M059J (cell line): ENCODE measurements at places on chromosomes 1 and 21. TPM values are rescaled to one million over a fixed set of nuclear protein-coding genes. Genes with fewer than 3 reads are reported as not detected.
A peak's percentile ranks its signal among the peaks of the same experiment; 100 is the strongest.

DNA sequence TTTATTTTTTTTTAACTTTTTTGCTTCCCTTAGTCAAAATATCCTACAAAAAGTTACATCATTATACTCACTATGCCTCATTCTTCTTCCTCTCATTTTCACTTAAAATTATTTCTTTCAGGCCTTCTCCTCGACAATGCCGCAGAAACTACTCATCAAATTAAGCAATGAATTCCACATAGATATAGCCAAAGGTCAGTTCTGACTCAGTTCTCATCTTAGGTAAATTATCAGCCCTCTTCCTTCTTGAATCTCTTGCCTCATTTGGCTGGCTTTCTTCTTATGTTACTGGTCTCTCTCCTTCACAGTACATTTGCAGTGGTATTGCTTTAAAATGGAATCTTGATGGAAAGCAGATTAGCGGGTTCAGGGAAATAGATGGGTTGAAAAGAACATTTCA lies 260.7 kb upstream of the BRINP3 start:
- DNase-seq = no peak

DNA sequence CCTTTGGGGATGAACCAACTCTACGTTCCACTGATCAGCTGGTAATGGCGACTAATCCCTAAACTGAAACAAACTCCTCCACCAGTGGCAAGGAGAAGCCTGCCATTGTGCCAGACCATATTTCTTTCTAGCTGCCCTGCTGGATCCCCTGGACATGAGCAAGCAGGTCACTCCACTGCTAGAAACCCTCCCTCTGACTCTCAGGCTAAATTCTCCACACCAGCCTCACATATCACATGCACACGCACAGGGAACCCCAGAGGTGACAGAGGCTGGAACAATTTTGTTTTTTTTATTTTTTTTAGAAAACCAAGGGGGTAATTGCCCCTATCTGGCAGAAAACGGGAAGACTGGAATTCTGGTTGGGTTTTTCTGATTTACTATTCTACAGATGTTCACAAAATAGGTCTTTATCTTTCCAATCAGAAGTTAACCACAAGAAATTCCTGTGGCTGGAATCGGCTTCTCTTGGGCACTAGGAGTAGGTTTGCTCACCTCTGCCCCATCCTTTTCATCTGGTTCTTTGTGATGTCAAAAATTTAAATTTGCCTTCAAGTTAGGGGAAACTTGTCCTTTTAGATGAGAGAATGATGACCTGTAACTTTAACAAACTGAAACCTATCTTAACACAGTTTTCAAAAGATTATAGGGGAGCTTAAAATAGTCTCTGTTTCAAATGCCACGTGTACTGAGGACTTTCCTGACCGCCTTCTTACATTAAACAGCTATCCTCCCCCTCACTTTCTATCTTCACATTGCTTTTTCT lies 258.1 kb downstream of the SDCCAG8 start:
- DNase-seq = peak; percentile 91

GRCh38 chr1:65265296-65265650 lies 44.1 kb upstream of the DNAJC6 start:
- peak; percentile 11 for DNase-seq

Gene L1TD1
- total RNA-seq = not detected in 2 replicates

GRCh38 chr1:239826211-239826610 lies 265.5 kb upstream of the FMN2 start:
- DNase-seq = no peak

Gene CAMK1G
- total RNA-seq = 3.0 and 4.5 TPM in 2 replicates

GRCh38 chr1:43238991-43239469 lies 30.8 kb upstream of the TMEM125 start:
- no peak for DNase-seq

Gene KCNQ4
- total RNA-seq = 0.05 TPM in 1 of 2 replicates, not detected in the other

Gene KIF26B
- total RNA-seq = 0.22 and 1.1 TPM in 2 replicates

Gene OR2T29
- not detected in 2 replicates for total RNA-seq

Gene AADACL4
- total RNA-seq = not detected in 2 replicates

Gene AZIN2
- 0.20 and 2.8 TPM in 2 replicates for total RNA-seq

GRCh38 chr1:100423832-100424337 lies 71.6 kb downstream of the CDC14A start:
- no peak for DNase-seq

DNA sequence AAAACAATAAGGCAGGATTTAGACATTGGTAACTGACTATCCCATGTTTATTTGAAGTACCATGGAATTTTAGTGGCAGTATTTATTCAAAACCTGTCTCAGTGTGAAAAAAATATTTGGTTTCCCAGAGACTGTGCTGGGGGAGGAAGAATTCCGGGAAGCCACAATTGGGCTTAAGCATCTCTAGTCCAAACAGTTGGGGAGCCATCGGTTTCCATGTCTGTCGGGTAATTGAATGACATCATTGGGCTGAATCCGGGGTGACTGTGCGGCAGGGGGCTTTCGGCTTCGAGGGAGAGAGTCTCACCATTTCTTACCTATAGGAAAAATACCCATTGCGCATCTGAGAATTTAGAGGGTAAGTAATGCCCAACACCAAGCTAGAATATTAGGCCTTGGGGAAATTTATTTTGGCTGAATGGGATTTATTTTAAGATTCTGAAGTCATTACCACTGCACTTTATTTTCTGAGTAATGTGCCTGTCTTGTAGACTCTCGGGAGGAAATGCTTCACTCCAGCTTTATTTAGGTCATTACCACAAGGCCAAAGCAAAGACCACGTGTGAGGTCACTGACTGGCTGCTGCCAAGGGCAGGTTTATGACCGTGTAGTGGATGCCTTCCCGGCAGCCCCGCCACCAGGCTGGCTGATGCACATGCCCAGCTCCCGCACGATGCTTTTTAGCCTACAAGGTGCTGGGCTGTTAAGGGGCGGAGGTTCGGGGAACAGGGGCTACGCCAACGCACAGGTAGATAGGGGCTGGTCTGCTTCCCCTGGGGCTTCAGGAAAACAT lies 23.1 kb upstream of the UMODL1 start:
- peak; percentile 99 for DNase-seq

Gene OXCT2
- total RNA-seq = 0.30 and 0.57 TPM in 2 replicates

Gene COL11A1
- 0.71 and 1.6 TPM in 2 replicates for total RNA-seq

Gene CFHR3
- not detected in 2 replicates for total RNA-seq

- no peak for DNase-seq
These were observed 277.1 kb downstream of the TRABD2B start for GRCh38 chr1:47720111-47720510.

GRCh38 chr1:64745986-64746940 lies 1.4 kb downstream of the RAVER2 start:
- no peak for DNase-seq

- DNase-seq = no peak
These were observed 13.8 kb downstream of the RXRG start for GRCh38 chr1:165431079-165431478.

DNA sequence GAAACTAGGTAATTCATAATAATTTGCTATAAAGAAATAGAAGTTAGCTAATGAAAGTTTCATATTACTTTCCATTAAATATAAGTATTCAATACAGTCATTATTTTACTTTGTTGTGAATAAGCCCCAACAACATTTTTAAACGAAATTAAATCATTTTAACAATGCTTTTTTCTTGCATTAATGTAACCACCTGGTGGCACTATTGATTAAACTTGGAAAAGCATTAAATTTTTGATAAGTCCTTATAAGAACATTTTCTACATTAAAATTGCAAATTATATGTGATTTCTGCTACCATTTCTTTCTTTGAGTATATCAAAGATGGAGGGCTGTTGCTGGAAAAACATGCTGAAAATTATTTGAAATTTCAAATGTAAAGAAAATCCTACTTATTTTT lies 918.8 kb upstream of the TMPRSS15 start:
- DNase-seq = no peak

- DNase-seq = no peak
These were observed 30.5 kb upstream of the PADI2 start for GRCh38 chr1:17149771-17150170.

Gene TNFRSF18
- total RNA-seq = not detected in 2 replicates

DNA sequence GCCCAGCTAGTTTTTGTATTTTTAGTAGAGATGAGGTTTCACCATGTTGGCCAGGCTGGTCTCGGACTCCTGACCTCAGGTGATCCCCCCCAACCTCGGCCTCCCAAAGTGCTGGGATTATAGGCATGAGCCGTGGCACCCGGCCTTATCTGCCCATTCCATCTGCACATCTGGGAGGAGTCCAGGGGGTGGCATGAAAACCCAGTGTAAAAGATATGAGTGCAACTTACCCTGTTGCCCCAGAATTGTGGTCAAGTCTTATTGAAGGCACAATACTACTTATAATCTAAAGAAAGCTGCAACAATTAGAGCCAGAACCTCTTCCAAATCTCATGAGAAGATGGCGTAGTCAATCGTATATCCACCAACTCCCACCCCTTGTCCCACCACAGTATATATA lies 18.4 kb downstream of the CTXND2 start:
- DNase-seq = no peak

Gene CYP4A11
- total RNA-seq = not detected in 2 replicates

- DNase-seq = no peak
These were observed 9.8 kb downstream of the BARHL2 start for GRCh38 chr1:90707363-90707710.

Gene HSPB7
- 1.4 and 1.9 TPM in 2 replicates for total RNA-seq

GRCh38 chr1:6246497-6247467 lies 2.8 kb downstream of the HES3 start:
- DNase-seq = peak; percentile 63

- DNase-seq = no peak
These were observed 66.4 kb downstream of the NPHS2 start for GRCh38 chr1:179509384-179509783.

GRCh38 chr1:242870966-242871365 lies 346.5 kb upstream of the PLD5 start:
- DNase-seq = no peak

Gene MAN1C1
- total RNA-seq = 3.3 and 4.4 TPM in 2 replicates

DNA sequence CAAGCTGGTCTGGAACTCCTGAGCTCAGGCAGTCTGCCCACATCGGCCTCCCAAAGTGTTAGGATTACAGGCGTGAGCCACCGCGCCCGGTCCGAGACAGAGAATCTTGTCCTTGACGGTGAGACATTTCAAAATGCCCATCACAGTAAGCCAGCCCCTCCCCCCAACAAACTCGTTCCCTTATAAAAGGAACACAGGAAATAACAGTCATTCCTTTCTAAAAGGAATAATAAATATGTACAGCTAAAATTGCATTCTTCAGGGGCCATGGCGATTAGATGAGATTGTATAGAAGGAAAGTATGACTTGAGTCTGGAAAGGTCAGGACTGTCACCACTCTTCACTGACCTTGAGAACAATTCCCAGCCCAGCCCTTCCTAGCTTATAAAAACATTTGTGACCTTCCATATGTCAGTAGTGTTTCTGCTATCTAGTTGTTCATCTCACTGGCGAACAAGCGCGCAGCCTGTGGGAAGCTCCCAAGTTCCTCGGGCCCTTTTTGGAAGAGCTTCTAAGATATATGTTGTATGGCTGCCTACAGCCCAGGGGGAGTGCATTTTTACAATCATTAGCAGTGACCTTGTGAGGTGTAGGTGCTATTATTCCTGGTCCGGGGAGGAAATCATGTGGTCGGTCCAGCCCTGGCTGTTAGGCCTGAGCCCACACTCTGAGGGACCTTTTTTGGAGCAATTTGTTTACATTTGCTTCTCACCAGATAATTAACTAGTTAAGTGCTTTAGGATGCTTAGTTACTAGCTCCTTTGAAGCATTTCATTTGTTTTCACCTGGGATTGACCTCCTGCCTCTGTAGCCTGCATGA lies 8.7 kb downstream of the SZRD1 start:
- DNase-seq = peak; percentile 75

DNA sequence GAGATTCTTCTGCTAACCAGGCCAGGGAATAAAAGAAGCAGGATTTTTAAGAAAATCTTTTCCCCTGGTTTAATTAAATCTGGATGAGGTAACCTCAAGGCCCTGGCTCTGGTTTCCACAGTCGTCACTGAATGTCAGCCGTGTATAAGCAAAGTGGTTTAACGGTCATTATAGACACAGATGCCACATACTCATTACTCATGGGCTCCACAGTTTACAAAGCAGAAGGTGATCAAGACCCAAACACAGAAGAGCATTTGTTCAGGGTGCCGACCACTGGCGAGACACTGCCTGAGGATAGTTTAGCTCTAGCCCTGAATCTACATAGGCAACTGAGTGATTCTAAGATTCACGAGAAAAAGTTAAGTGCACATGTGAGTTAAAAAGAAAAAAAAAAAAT lies 27.8 kb upstream of the RAP1GAP start:
- peak; percentile 77 for DNase-seq

Gene EPHA2
- total RNA-seq = 136 and 212 TPM in 2 replicates

- DNase-seq = no peak
These were observed 8.2 kb downstream of the SH2D2A start for GRCh38 chr1:156808186-156809030.

Gene GBP2
- 71.9 and 94.3 TPM in 2 replicates for total RNA-seq

Gene ITLN1
- not detected in 2 replicates for total RNA-seq

Gene KLF17
- 0.37 and 0.64 TPM in 2 replicates for total RNA-seq

DNA sequence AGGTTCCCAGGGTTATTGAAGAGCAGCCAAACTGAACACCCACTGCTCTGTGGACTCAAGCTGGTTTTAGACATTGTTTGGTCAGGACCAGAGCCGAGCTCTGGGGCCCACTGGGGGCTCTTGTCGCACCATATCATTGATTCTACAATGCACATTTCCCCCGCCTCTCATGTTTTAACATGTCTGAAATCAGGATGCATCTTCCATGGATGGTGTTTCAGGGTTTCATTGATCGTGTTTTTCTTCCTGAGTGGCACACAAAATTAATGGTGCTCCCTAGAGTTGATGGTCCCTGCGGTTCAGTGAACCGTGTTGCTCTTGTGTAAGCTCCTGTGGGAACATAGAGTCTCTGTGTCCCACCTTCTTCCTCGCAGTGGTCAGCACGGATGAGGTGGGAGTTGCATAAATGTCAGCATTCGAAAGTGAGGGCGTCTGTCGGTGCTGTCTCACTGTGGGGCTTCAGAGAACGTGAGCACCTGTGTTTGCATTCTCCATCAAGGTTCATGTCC lies 38.3 kb downstream of the GALNT2 start:
- DNase-seq = no peak

Gene HIVEP3
- total RNA-seq = 4.2 and 10.0 TPM in 2 replicates

DNA sequence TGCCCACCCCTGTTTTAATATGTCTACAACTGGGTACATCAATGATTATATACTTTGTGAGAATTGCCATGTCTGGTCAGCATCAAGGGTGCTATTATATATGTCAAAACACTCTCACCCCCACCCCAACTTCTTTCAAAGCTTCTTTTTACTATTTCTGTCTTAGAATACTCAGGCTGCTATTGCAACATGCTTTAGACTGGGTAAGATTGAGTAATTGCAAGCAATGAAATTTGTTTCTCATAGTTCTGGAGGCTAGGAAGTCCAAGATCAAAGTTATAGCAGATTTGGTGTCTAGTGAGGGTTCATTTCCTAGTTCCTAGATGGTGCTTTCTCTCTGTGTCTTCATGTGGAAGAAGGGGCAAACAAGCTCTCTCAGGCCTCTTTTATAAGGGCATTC lies 100.5 kb upstream of the KCNK1 start:
- no peak for DNase-seq

Gene GPR25
- total RNA-seq = not detected in 2 replicates

GRCh38 chr1:119898530-119898929 lies 2.2 kb upstream of the ADAM30 start:
- DNase-seq = no peak

DNA sequence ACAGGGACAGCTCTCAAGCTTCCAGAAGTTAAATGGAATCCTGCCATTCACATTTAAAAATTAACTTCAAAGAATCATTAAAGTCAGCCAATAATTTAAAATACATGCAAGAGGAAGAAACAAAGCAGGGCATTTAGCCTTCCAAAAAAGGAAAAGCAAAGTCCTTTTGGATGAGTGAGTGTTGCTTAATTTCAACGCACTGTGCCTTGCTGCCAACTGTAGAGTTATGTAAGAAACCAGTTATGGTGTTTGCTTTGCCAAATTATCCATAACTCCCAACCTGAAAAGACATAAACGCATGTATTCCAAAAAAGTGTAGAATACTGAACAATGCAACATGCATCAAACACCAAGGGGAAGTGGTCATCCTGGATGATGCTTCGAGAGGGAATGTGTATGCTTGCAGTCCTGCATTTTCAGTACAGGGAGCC lies 16.1 kb upstream of the KCNE1 start:
- peak; percentile 52 for DNase-seq

Gene NCAM2
- total RNA-seq = 2.4 and 3.1 TPM in 2 replicates
